ENCODE measurements at places on chromosomes 7 and 10. TPM values are rescaled to one million over a fixed set of nuclear protein-coding genes. Genes with fewer than 3 reads are reported as not detected.

Gene UPK3B
- polyA plus RNA-seq, result 0.26 TPM

Gene LDB3
- 907 TPM for polyA plus RNA-seq

Gene CALML3
- 0.45 TPM for polyA plus RNA-seq

Gene IQUB
- polyA plus RNA-seq, result 0.37 TPM

Gene AFAP1L2
- polyA plus RNA-seq, result 40.2 TPM

Gene MYOZ1
- 768 TPM for polyA plus RNA-seq

Gene FIS1
- polyA plus RNA-seq, result 133 TPM

Gene GRID1
- polyA plus RNA-seq, result 3.0 TPM

Gene CALN1
- 1.8 TPM for polyA plus RNA-seq

Gene NODAL
- 0.68 TPM for polyA plus RNA-seq

Gene HMX3
- polyA plus RNA-seq, result not detected

Gene ELFN1
- polyA plus RNA-seq, result 6.7 TPM

Gene LGI1
- polyA plus RNA-seq, result 34.3 TPM

- DNase-seq, result no peak
These were observed 63.0 kb downstream of the PAPSS2 start for GRCh38 chr10:87722716-87723115.

DNA sequence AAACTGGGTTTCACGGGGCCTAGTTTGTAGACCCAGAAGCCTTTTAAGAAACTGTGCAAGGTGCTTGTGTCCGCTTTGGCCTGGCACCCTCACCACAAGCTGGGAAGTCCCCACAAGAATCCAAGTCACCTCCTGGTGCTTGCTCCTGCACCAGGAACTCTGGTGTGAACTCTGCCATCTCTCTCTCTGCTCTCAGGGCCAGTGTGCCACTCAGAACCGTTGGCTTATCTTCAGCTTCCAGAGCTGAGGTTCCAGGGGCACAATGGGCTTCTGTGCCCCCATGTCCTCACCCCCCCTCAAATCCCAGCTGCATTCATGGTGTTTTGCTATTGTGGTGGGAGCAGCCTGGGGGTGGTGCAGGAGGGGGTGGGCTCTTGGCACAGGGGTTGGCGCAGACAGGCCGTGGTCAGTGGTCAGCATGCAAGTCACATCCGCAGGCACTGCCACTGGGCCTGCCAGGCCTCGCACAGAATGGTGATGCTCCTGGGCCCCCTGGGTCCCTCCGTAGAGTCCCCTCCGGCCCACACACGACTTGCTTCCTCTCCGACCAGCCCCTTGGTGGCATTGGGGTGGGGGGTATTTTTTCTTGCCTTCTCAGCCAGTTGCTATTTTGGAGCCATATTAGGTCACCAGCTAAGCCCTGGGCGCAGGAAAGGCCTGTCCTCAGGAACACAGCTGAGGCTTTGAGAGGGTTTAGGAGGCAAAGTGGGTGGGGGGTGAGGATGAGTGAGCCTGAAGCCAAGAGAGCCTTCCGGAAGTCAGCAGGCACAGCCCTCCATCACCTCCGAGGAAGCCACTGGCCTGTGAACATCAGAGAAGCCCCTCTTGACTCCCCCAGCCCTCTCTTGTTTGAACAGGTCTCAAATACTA lies 3.0 kb downstream of the ZCCHC24 start:
- no peak for DNase-seq

GRCh38 chr7:81873559-81873958 lies 103.7 kb upstream of the HGF start:
- DNase-seq, result no peak

DNA sequence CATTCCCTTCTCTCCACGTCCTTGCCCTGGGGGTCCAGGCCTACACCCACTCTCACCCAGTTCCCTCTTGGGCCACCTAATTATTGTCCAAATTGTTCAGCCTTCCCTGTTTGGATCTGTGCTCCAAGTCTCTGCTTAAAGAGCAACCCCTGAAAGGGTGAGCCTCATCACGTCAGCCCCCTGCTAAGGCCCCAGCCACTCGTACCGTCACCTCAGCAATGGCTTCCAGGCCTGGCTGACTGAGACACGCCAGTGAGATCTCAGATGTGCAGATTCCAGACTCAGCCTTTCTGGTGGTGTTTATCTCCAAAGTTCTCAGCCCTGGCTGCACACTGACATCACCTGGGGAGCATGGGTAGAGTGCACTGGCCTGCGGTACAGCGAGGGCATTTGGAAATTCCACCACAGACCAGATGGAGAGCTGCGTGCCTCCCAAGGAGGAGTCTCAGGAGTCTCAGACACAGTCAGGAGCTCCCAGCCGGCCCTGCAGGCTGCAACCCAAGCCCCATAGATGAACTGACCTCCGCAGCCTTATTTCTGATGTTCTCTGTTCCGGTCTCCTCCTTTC lies 87.5 kb downstream of the PRKAG2 start:
- no peak for DNase-seq

DNA sequence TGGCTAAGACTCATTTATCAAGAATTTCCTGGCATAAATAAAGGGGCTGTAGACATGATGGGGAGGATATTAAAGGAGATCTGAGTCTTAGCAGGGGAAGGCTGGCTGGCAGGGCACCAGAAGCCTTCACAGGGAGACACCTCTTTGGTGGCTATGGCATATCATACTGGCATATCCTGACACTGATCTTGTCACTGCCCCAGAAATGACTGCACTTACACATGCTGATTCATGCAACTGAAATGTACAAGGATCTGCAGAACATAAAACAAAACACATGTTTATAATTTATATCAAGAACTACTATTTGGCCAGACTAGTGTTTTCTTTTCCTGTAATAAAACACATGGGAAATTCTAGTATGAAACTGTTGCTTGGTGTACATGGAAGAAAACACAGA lies 5.5 kb upstream of the LIPN start:
- DNase-seq, result no peak

- DNase-seq, result no peak
These were observed 23.1 kb downstream of the ZCCHC24 start for GRCh38 chr10:79422178-79422892.

DNA sequence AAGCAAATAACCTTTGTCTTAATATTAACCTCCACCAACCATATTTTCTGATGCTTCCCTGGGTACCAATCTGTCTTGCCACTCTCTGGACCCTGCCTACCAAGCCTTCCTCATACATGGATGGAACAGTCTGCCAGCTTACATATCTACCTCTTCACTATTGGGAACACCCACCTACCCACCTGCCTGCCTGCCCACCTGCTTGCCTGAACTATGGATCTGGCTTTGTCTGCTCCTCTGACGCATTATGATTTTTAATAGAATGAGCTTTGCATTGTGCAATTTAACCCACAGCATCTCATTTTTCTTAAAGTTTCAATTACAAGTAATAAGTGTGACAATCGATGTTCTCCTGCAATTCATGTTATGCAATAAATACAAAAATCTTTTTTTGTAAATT lies 137.9 kb upstream of the LSM8 start:
- DNase-seq, result no peak

GRCh38 chr7:22386206-22386858 lies 29.4 kb upstream of the RAPGEF5 start:
- DNase-seq, result no peak

DNA sequence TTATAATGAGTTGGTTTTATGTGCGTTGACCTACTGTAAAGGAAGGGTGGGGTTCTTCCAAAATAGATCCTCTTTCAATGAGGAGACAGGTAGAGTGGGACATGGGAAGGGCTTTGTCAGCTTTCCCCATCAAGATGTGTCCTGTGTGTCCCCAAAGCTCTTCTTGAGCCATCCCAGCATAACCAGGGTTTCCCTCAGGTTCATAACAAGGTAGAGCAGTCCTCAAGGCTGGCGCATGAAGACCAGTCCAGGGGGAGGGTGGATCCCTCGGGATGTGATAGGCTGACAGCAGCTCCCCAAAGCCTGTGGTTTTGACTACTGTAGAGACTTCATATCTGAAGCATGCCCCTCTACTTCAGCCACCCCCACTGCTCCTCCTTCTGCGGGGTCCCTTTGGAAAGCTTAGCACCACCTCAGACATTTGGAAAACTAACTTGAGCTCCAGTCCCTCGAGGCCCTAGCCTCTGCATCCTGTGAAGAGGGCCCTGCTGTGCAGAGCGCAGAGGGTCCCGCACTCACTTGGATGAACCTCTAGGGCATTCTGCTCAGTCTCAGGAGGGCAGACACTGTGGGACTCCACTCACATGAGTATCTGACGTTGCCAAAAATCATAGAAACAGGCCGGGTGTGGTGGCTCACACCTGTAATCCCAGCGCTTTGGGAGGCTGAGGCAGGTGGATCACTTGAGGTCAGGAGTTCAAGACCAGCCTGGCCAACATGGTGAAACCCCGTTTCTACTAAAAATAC lies 1.1 kb upstream of the GIMAP8 start:
- no peak for DNase-seq

- DNase-seq, result peak; percentile 37
These were observed 594 bp downstream of the ZNF503 start for GRCh38 chr10:75400771-75401568.

DNA sequence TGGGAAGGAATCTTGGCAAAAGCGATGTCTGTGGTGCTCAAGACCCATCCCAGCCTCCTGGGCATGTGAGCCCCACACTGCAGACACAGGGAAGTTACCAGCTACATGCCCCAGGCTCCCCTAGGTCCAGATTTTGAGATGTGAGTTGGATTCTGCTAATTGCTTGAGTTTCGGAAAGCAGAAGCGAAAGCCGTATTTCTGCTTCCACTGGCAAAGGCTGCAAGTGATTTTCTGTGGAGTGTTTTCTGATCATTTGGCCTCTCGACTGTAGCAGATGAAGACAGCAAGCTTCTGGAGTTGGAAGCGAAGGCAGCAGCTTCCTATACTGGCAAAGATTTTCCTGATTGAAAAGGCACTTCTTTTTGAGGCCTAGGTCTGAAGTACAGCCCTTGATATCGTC lies 29.6 kb downstream of the ANKRD16 start:
- no peak for DNase-seq

GRCh38 chr10:77494327-77494726 lies 143.3 kb downstream of the KCNMA1 start:
- no peak for DNase-seq

- DNase-seq, result no peak
These were observed 562.9 kb upstream of the NRP1 start for GRCh38 chr10:33897291-33897752.
